ENCODE measurements at places on chromosomes 16 and 17.

DNA sequence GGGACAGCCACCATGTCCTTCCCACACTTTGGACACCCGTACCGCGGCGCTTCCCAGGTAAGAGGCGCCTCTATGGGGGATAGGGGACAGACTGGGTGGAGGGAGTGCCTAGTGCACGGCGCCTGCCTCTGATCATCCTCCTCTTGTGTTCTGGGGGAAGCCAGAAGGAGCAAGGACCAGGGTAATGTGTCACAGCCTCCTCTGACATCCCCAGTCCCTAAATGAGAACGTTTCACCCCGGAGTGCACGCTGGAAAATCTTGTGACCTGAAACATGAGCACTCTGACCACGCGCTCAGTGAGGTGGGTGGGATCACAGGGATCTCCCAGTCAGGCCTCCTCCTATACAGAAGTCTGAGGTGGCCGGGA lies 1.1 kb downstream of the IRX6 start:
- DNase-seq = no peak

DNA sequence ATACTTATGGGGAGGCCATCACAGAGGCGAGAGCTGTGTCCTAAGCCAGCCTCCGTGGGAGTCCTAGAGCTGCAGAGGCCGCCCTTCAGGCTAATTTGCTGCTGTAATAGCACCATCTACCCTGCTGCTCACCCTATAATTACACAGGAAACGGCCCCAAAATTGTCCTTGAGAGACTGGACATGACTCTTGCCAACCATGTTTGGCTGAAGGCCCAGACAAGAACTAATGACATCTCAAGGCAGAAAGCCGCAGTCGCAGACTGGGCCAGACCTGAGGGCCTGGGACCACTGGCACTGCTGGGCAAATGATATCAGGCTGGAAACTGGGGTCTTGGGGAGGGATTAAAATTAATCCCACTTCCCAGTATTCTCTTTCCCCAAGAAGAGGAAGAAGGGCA lies 24.1 kb downstream of the PSMD7 start:
- DNase-seq = no peak

DNA sequence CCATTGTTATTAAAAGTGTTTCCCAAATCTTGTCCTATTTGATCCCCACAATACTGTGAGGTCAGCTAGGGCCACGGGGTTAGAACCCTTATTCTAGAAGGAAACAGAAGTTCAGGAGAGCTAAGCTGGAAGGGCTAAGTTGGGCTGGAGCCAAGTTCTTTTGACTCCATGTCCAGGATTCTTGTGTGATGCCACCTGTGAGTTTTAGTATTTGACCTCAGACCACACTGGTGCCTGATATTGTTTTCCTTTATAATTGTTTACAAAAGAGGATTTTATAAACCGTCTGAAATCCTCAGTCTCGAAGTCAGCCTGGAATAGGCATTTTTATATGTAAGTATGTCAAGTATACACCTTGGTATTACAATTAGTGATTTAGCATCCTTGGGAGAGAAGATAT lies 332.7 kb downstream of the CBLN1 start:
- no peak for DNase-seq

- DNase-seq = no peak
Observed at GRCh38 chr17:73334771-73335513, 23.1 kb upstream of the CDC42EP4 start.

DNA sequence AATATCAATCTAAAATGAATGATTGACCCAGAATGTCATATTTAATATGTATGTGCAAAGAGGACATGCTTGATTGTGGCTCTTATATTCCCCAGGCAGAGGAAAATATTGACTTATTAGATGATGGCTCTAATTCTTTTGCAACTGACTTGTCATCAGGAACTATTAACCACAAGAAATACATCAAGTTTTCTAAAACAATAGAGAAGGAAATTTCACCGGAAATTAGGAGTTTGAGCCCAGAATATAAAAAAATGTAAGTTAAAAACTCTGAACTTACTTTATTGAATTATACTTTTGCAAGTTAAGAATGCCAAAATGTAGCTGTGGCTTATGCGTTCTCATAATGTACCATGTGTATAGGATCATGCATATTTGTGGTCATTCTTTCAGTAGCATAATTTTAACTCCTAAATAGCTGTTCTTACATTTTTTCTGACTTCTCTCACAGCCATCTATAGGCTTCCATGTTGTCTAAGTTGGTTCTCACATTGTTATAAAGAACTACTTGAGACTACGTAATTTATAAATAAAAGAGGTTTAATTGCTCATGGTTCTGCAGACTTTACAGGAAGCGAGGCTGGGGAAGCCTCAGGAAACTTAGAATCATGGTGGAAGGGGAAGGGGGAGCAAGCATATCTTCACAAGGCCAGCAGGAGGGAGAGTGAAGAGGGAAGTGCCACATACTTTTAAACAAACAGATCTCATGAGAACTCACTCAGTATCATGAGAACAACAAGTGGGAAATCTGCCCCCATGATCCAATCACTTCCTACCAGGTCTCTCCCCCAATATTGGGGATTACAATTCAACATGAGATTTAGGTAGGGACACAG lies 11.6 kb downstream of the EFCAB13 start:
- DNase-seq = no peak

DNA sequence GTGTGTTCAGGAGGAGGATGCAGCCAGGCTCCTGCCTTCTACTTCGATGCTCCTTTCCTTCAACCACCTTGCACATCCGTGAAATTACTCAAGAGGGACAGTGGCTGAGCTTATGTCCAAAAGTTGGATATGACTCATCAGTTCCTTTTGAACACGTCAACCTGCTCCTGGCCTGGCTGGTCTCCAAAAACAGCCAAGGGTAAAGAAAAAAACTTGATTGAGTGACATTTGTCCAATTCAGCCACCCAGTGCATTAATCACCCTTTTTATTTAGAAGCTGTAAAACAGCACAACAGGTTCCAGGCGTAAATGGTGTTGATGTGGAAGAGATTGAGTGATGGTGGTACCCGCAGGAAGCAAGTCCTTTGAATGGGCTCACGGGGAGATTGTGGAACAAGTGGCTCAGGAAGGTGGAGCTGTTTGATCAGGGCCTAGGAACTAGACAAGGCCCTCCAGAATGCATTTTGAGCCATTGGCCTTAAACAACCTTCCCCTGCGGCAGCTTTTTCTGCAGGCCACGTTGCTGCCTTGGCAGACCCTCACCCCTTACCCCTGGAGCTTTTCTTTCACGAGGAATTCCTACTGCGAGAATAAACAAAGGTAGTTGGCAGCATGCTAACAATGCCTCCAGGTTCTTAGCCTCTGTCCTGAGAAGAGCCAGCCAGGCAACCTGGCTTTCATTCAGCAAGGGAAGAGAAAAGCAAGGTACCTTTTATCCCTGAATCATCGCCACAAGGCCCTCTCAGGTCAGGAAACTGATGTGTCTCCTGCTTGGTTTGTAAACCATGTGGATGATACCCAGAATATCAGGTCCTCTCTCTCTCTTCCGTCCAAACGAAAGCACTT lies 173.3 kb upstream of the CACNG5 start:
- no peak for DNase-seq

GRCh38 chr17:14760719-14761411 lies 460.0 kb downstream of the HS3ST3B1 start:
- DNase-seq = no peak

Measured in stimulated activated CD8-positive, alpha-beta memory T cell treated with anti-CD3 and anti-CD28 coated beads, Interleukin-2, amount 100 ng/mL, for 1 hour (primary cell).